ENCODE measurements at places on chromosomes 7 and 10. TPM values are rescaled to one million over a fixed set of nuclear protein-coding genes. Genes with fewer than 3 reads are reported as not detected.

SEM1 gene
- 34.3 TPM for total RNA-seq

EBLN1 gene
- total RNA-seq: not detected

RNF32 gene
- 0.60 TPM for total RNA-seq

ANKRD1 gene
- total RNA-seq: 2,218 TPM

OPALIN gene
- not detected for total RNA-seq

ANKRD16 gene
- 3.7 TPM for total RNA-seq

ASZ1 gene
- not detected for total RNA-seq

AKR1C3 gene
- total RNA-seq: 47.4 TPM

SVOPL gene
- not detected for total RNA-seq

RET gene
- 0.49 TPM for total RNA-seq

HOXA6 gene
- 2.9 TPM for total RNA-seq

FUOM gene
- total RNA-seq: 4.1 TPM

COL26A1 gene
- total RNA-seq: not detected

NPC1L1 gene
- not detected for total RNA-seq

NPFFR1 gene
- not detected for total RNA-seq

DNA sequence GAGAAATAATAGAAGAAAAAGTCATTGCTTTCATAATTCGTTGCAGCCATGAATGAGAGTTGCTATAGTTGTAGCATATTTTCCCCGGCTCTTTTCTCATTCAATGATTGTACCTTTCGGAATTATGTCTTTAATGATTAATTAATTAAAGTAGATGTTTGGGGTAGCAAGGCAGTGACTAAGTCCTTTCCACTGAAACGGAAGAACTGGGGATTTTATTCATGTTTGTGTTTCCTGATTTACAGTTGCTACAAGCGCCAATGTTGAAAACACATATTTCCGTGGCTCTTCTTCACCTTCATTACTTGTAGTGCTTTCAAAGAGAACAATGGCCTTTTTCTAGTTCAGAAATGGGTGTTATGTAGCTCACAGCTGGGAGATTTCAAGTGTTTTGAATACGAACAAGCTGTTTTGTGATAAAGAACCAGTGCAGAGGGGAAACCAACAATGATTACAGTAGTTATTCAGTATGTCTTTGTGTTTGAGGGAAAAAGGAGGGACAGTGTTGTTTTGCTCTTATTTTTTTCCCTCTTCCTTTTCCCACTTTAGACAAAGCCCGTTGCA is 153.5 kb downstream of the NSUN6 start:
- DNase-seq: no peak

DNA sequence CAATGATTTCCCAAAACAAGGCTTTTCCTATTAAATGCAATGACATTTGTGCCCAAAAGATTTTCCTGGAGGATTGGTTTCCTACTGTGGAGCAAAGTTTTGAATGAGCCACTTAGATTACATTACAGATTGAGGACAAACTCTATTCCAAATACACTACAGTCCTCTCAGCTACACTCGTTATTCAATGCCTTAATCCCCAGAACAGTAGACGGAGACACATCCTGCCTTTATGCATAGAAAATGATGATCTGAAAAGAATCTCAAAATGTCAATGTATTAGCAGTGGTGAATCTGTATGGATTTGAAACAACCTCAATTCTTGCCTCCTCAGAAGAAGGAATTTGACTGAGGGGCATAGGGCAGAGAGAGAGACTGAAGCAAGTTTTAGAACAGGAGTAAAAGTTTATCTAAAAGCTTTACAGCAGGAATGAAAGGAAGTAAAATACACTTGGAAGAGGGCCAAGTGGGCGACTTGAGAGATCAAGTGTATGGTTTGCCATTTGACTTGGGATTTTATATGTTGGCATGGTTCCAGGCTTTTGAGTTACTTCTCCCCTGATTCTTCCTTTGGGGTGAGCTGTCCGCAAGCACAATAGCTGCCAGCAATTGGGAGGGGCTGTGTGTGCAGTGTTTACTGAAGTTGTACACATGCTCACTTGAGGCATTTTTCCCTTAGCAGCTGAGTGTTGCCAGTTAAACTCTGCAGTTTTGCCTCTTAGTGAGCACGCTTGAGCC is 891.9 kb upstream of the MBL2 start:
- DNase-seq: no peak

- no peak for DNase-seq
Measured at GRCh38 chr7:96233084-96233483, 88.8 kb downstream of the SLC25A13 start.

- no peak for DNase-seq
Measured at GRCh38 chr7:18224138-18224537, 196.5 kb upstream of the PRPS1L1 start.

GRCh38 chr10:30028006-30028737 is 31.2 kb downstream of the JCAD start:
- DNase-seq: no peak

GRCh38 chr10:5890452-5890915 is 441 bp downstream of the FBH1 start:
- DNase-seq: no peak

DNA sequence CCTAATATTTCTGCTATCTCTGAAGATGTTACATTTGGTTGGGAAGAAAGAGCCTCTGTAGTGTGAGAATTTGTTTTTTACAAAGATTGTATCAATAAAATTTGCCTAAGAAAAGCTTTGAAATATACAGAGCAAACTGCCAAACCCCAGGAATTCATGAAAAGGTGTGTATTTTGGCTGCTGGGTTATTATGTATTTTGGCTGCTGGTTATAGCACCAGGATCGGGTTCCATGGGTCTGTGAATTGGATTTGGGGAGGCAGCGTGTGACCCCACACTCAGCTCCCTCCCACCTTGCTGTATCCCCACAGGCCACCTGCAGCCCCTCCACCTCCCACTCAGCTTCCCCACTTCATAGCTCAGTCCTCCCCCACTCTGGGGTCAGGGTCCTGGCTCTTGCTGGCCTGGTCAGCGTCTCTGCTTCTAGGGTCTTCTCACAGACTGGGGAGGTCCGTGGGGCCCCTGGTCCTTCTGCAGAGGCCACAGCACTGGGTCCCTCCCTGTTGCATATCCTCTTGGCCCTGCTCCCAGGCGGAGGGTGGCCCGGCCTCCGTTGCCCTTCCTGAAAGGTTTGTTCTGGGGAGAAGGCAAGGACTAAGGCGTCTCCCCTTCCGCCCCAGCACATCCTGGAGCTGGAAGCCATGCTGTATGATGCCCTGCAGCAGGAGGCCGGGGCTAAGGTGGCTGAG is 24.0 kb upstream of the DPYSL4 start:
- DNase-seq: peak; percentile 19

DNA sequence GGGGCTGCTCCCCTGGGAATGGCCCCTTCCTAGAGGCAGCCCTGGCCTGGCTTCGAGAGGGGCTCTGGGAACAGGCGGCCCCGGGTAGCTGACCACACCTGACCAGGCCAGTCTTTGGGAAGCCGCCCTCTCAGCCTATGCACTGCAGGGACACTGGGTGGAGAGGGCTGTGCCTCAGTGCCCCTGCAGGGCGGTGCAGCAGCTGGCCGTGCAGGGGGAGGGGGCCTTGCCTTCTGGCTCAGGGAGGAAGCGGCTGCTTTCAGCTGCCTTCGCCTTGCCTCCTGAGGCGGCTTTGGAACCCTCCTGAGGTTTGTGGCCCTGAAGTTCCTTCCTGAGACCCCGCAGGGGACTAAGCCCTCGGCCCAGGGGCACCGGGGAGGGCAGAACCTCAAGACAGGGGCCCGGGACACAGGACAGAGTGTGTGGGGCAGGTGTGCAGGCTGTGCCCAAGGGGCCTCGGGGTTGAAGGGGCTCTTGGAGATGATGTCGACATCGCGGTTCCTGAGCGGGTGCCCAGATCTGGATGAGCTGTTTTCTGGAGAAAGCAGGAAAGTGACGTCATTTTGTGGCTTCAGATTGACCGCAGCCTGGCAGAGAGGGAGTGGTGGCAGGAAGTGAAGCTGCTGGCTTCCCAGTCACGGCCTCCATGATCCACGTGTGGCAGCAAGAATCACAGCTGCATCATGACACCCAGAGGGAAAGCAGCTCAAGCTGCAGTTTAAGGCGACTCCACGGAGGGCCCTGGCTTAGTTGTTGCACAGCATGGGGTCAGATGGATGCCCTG is 17.7 kb downstream of the ADAM8 start:
- DNase-seq: peak; percentile 88

DNA sequence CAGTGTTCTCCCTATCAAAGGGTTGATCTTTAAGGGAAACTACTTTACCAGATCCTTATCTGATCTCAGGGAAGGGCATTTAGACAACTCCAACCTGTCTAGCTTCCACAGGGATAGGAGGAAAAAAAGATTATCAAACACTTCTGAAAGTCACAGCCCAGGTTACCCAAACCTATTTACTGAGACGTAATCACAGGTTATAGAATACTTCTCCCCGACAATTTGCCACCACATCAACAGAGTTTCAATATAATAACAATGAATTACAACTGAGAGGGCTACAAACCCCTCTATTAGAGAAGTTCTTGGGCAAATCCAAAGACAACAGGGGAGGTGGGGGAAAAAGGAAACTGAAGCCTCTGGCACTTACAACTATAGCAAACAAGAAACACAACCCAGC is 26.3 kb downstream of the CFAP70 start:
- DNase-seq: no peak

GRCh38 chr10:113382691-113383090 is 170.2 kb upstream of the HABP2 start:
- DNase-seq: no peak

DNA sequence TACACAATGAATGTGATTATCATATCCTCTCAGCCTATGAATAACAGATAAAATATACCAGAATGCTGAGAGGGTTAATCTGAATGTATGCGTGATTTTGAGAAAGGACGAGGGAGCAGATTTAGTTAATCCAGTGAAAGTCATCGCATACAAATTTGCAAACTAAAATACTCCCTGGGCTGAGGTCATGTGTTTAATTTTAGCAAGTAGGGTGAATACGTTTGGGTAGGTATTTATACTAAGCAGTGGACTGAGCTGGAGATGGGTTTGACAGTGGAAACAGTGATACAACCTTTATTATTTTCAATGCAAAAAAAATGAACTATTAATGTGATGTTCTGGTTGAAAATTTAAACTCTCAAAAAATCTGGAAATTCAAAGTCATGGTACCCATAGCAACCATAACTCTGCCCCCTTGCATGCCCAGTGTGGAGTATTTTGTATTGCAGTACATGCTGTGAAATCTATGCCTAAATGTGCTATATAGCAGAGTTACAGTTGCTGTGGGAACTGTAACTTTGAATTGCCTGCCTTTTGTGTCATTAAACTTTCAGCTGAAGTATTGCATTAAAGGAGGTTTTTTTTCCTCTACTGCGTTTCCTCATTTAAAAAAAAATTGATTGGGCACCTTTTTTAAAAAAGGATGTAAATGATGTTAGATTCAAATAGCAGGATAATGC is 9.5 kb upstream of the ARID5B start:
- no peak for DNase-seq

DNA sequence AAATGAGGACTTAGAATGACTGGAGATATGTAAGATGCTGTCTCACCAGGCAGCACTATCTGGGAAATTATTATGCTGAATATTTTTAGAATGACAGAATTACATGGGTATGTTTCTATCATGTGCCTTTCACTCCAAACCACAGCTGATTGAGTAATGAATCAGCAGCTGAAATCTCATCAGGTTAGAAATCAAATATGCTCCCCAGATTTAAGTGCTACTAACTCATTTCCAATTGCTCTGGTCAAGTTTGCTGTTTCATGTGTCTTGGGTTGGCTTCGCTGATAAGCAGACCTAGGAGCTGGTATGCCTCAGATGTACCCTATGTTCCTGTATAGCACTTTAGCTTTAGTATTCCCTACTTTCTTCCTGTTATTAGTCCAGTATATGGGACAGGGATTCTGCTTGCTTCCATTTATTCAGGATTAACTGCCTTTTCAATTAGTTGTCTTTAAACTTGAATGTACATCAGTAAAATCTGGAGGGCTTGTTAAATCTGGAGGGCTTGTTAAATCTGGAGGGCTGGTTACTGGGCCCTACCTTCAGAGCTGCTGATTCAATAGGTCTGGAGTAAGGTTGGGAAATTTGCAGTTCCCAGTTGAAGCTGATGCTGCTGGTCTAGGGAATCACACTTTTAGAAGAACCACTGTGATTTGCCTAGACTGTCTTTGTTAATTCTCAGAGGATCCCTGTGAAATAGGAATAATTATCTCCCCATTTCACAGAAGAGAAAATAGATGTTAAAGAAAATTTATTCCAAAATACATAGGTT is 172.9 kb downstream of the DKK1 start:
- DNase-seq: no peak

GRCh38 chr10:92696606-92697383 is 7.0 kb downstream of the HHEX start:
- no peak for DNase-seq

DNA sequence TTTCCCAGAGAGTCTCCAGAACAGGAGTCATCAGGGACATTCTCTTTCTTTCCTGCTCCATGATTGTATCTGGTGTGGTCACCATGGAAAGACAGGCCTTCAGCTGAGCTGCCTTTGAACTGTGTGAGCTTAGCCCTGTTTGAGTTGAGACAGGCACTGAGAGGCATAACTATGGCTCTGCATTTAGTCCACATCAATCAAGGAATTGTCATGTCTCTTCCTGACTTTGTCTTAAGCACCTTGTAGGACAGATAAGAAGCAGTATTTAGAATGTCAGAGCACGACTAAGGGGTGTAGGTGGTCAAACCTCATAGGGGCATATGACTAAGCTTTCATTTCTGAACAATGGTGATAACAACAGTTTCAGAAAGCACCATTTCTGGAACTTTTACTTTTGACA is 53.5 kb downstream of the EPDR1 start:
- DNase-seq: no peak

GRCh38 chr10:124007773-124008145 is 85.6 kb downstream of the CHST15 start:
- no peak for DNase-seq

DNA sequence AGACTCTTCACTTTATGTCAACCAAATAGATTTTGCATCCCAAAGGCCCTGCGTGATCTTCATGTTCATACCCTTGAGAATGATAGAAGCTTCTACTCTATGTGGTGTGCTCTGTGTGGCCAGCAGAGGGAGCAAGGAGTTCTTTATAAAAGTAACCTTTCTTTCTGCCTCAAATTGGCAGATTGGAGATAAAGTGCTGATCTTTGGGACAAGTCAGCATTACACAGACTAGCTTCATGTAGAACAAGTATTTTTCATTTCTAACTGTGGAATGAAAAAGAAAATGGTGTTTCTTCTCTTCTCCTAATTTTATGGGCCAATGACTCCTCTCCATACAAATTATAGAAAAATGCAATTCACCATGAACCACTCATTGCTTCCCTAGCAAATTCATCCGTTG is 1214.1 kb downstream of the SORCS1 start:
- DNase-seq: peak; percentile 42

DNA sequence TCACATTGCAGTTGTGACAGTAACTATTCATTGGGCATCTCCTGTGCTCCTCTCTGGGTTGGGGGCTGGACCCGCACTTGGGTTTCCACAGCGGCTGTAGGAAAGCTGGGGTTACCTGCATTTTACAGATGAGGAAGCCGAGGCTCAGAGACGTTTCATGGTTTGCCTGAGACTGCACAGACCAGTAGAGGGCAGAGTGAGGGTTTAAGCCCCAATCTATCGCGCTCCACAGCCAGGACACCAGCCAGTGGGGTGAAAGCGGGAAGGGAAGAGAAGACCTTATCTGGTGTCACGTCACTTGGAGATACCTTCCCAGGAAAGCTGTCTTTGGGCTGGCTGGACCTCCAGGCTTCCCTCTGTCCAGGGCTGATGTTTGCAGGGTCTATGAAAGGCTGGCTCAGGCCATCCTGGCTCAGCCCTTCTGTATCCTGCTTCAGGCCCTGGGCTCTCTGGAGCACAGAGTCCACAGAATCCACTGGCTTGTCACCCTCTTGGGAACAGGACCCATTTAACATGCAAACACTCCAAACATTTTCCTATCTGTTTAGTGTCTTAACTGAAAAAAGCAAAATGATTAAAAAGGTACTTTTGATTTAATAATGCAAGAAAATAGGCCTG is 167.7 kb downstream of the EMX2 start:
- no peak for DNase-seq

GRCh38 chr7:124779194-124779593 is 13.6 kb upstream of the GPR37 start:
- DNase-seq: no peak
